ENCODE measurements at places on chromosomes 7 and 10.

DNA sequence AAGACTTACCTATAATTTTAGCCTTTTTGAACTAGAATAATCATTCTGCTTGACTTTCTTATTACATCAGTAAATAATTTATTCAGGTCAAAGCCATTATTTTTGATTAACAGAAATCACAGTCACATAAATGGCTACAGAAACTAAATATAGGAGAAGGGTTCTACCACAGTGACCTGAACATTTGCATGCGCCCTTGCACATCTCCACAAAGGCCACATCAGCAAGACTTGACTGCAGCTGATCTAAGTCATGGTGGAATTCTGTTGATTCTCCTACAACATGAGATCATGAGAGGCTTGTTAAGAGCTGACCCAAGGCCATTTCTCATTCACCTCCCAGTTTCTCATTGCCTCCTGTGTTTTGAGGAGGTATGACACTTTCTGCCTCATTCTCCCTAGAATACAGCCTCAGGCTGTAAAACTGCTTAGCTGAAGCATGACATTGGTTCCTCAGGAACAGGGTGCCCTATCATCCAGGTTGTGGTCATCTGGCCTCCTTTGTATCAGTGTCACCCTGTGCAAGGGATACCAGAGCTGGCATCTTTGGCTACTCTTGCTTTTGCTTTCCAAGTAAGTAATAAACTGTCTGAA lies 6.7 kb upstream of the IMMP2L start:
- DNase-seq, result no peak

DNA sequence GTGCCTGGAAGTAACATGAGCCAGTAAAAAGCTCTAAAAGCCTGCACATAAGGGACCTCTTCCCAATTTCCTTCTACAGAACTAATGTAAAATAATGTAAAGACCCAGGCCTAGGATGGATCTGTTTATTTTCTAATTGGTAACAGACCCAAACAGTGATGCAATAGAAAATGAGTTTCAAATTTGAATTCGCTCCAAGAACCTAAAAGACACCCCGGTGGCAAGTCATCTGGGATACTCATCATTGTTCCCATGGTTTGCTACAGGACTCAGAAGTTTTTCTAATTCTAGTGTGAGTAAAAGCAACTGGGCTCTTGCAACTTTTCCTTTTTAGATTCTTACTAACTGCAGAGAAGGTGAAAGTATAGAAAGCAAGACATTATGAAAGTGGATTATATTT lies 271.3 kb upstream of the CACNA2D1 start:
- DNase-seq, result no peak

DNA sequence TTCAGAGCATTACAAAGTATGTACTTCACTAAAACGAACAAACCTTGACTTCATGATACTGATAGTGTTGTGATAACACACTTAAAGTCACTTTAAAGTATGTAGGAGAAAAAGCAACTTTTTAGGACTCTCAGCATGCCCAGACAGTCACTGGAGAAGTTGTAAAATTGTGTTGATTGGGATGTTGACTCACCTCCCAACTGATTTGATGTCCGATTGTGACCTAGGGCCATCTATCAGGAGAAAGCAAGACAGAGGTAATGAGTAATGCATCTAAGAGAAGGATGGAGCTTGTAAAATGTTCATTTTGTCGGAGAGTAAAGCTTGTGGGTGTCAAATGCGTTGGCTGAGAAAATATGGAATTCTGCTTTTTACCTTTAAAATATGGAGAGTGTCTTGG lies 135.4 kb upstream of the SEMA3D start:
- DNase-seq, result no peak

GRCh38 chr7:71497256-71497946 lies 365.5 kb downstream of the GALNT17 start:
- no peak for DNase-seq

- no peak for DNase-seq
Observed at GRCh38 chr10:73798087-73798486, 12.7 kb downstream of the ZSWIM8 start.

- DNase-seq, result no peak
Observed at GRCh38 chr10:11639849-11640764, 28.7 kb upstream of the USP6NL start.

GRCh38 chr10:110160522-110160921 lies 46.9 kb upstream of the MXI1 start:
- no peak for DNase-seq

DNA sequence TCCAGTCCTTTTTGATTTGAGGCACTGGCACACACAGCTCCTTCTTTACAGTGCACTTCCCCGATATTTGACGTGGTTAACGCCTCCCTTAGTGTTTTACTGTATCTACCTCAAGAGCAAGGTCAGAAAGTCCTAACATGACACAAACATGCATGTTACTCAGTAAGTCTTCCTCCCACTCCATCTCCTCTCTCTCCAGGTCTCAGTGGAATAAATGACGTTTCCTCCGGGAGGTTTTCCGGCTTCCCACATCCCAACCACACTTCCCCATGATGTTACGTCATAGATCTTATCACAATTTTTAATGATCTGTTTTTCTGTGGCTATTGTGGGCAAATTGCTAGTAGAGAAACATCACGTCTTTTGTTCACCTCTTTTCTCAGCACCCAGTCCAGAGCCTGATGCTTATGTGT lies 165.7 kb downstream of the PTPN20 start:
- DNase-seq, result no peak

DNA sequence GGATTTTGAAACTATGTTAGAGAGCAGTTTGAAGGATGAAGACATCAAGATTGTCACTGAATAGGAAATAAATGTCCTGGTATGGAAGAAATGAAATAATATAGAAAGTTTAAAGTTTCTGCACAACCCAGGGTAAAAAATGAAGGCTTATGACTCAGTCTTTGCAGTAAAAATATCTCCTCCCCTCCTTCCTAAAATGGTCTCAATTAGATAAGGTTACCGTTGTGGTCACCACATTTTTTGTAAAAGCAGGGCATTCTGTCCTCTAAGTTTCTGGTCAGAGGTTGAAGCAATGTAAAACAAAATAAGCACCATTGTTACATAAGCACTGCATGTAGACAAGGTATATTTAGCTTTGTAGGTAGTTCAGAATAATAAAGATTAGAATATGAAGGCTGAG lies 403.5 kb downstream of the SUGCT start:
- no peak for DNase-seq

- no peak for DNase-seq
Observed at GRCh38 chr7:389911-390601, 100.1 kb downstream of the FOXL3 start.

GRCh38 chr10:58026036-58026435 lies 241.7 kb downstream of the IPMK start:
- no peak for DNase-seq

- peak; percentile 61 for DNase-seq
Observed at GRCh38 chr10:27252267-27253000, 11.8 kb upstream of the ACBD5 start.

GRCh38 chr10:111275091-111275490 lies 198.3 kb downstream of the ADRA2A start:
- DNase-seq, result no peak

GRCh38 chr7:77878500-77878899 lies 79.9 kb downstream of the PHTF2 start:
- no peak for DNase-seq

GRCh38 chr10:11166550-11166949 lies 148.9 kb downstream of the CELF2 start:
- DNase-seq, result no peak

GRCh38 chr10:86365346-86366032 lies 1.1 kb downstream of the GRID1 start:
- DNase-seq, result no peak

DNA sequence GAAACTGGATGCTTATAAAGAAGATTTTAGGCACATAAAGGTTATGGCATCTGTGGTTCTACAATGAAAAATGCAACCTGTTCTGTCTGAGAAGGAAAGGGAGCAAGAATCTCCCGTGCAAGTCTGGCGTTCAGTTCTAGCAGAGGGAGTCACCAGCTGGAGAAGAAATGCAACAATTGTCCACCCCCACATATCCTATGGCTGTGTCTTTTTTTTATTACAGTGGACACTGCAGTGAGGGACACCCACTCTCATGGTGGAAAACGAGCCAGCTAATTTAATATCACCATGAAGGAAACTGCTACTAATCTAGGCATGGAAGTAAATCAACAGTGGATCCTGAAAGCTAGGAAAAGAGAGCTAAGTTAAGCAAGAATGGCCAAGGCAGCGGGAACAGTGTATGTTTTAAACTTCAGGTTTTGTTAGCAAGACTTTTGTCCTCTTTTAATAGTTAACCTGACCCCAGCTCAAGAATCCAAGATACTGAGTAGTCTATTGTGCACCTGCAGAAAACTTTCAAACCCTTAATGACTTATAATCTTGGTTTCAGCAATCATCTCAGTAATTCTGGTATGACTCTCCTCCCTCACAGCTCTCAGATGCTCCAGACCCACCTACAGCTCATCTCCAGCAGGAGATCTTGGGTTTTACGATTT lies 149.3 kb downstream of the FGFR2 start:
- no peak for DNase-seq

GRCh38 chr10:16952610-16953009 lies 135.4 kb upstream of the RSU1 start:
- DNase-seq, result no peak

GRCh38 chr10:68784476-68784875 lies 42.9 kb upstream of the STOX1 start:
- no peak for DNase-seq

DNA sequence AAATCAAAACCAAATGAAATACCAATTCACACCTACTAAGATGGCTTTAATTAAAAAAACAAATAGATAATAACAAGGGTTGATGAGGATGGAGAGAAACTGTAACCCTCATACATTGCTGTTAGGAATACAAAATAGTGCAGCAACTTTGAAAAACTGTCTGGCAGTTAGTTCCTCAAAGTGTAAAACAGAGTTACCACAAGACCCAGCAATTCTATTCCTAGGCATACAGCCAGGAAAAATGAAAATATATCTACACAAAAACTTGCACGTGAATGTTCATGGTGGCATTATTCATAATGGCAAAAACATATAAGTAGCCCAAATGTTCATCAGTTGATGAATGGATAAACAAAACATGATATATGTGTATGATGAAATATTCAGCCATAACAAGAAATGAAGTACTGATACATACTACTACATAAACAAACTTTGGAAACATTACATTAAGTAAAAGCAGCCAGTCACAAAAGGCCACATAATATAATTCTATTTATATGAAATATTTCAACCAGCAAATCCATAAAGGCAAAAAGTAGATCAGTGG lies 83.5 kb downstream of the BRAF start:
- DNase-seq, result no peak

GRCh38 chr10:52756295-52756694 lies 16.3 kb downstream of the MBL2 start:
- no peak for DNase-seq

DNA sequence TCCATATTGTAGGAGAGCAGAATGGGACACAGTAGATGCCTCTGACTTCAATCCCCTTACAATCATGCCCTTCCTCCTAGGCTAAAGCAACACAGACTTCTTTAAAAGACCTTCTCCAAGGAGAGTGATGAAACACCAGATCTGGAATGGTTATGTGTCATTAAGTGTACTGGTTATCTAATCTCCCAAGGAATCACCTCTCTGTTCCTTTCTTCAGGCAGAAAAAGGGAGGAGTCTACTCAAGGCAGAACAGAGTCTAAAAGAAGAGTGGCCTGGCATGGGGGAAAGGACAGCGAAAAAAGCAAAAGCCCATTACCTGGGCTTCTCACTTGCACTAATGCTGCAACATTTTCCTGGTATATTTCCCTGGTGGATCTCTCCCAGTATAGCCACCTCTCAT lies 2.9 kb downstream of the ELMO1 start:
- no peak for DNase-seq

DNA sequence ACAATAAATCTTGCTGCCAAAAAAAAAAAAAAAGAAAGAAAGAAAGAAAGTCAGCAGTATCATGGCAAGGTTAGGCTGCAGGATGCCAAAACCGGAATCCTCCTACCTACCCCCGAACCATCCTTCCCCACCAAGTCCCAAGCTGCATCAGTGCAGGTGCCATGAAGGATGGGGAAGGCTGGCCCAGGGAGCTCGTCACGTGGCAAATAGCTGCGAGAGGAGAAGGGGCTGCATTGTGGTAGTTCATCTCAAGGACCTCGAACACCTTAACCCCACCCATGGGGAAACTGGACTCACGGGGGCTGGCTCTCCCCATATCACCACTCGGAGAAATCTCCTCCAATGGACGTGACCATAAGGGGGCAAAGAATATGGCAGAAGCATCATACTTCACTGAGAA lies 86.2 kb downstream of the TACC2 start:
- DNase-seq, result no peak

- DNase-seq, result no peak
Observed at GRCh38 chr7:28798274-28798673, 159.9 kb downstream of the TRIL start.

DNA sequence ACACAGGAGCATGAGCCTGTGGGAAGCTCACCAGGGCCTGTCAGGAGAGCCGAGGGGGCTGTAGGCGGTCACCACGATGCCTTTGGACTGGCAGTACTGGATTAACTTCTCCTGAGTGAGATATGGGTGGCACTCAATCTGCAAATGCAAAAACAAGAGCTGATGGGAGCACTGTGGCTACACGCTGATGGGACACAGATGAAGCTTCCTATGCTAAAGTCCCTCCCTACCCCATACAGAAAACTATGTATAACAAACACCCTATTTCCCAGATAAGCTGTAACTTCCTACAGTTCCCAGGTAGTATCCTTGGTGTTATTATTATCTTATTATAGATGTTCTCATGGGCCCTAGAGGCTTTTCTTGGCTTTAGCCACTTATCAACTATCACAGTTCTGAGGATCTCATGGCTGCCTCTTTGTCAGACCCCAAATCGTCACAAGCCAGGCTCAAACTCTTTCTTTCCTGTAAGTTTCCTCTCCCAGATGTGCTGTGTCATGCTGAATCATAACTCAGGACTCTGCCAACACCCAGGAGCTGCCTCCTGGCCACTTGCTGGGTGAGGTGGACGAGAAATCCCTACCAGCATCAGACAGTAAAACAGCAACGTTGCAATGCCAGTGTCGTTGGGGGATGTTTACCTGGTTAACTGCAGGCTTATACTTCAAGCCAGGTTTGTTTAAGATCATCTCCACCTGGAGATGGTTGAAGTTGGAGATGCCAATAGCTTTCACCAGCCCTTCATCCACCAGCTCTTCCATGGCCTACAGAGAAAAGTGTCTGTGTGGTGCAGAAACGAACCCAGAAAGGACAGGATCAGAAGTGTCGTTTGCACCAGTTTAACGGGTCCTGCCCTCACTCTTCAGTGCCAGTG lies 10.3 kb downstream of the AKR1B1 start:
- DNase-seq, result peak; percentile 77

GRCh38 chr7:123209786-123210185 lies 10.0 kb upstream of the SLC13A1 start:
- no peak for DNase-seq

GRCh38 chr7:149196151-149196704 lies 882 bp downstream of the ZNF282 start:
- peak; percentile 25 for DNase-seq
